Stimulated activated CD8-positive, alpha-beta memory T cell treated with anti-CD3 and anti-CD28 coated beads, Interleukin-7, amount 100 ng/mL, for 1 hour (primary cell): ENCODE measurements at places on chromosomes 3 and 15.

DNA sequence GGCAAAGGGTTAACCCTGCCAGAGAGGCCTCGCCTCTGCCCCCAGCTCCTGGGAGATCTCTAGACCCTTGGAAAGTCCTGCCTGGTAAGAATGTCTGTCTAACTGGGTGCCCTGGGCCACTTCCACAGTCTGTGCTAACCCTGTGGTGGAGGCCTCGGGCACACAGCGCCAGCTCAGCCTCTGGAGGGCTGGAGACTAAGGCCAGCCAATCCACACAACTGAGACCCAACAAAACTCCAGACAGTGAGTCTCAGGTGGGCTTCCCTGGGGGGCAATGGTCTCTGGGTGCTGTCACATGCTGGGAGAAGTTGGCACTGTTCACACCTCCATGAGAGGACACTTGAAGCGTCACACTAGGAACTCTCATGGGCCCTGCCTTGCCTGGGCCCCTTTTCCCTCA, 19.5 kb downstream of the ZXDC start:
- DNase-seq = no peak

- DNase-seq = no peak
Measured at GRCh38 chr3:43872901-43873300, 182.2 kb downstream of the ABHD5 start.

- DNase-seq = no peak
Measured at GRCh38 chr15:96324192-96324895, 6.2 kb upstream of the NR2F2 start.

GRCh38 chr3:12837295-12837986, 3.9 kb downstream of the RPL32 start:
- no peak for DNase-seq

GRCh38 chr3:23726811-23727548, 78.8 kb upstream of the UBE2E1 start:
- no peak for DNase-seq

DNA sequence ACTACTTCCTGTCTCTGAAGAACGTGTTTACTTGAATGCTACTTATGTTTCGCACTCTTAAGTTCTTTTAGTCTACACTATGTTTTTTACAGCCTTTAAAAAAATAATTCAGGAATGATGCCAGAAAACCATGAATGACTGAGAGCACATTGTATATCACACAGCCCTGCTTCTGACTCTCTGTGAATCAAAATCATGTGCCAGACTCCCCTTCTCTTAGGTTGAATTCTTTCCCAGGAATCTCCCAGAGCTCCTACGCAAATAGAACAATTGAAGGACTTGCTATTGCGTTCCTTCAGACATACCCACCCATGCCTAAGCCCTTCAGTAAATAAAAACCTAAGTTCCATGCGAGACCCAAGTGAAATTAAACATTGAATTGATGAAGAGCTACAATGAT, 782.0 kb upstream of the ALCAM start:
- DNase-seq = no peak
